ENCODE measurements at places on chromosomes 13 and 19.

- no peak for DNase-seq
Measured at GRCh38 chr13:107580741-107581412, 634.5 kb downstream of the LIG4 start.

- DNase-seq, result no peak
Measured at GRCh38 chr13:26310003-26310402, 56.1 kb downstream of the CDK8 start.

GRCh38 chr13:80664950-80665349 lies 324.0 kb upstream of the SPRY2 start:
- DNase-seq, result no peak

DNA sequence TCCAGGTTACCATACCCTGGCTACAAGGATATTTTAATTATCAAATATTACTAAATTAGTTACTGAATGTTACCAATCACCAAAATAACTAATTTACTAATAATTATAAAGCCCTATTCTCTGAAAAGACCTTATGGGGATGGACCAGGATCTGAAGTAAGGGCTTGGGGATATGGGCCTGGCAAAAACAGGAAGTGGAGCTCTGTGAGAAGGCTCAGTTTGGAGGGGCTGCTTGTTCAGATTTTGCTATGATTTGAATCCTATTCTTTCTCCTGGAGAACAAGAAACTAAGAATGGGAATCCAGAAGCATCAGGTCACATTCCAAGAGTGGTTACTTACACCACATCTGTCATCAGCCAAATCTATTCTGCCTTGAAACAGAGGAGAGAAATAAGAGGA lies 148.1 kb downstream of the DNAJC15 start:
- no peak for DNase-seq

- DNase-seq, result no peak
Measured at GRCh38 chr13:98648141-98648540, 71.2 kb upstream of the STK24 start.

- DNase-seq, result no peak
Measured at GRCh38 chr13:51000571-51001260, 91.1 kb downstream of the RNASEH2B start.

Measured in CD4-positive, alpha-beta T cell treated with Interleukin-15 for 1 hour (primary cell).